ENCODE measurements at places on chromosomes 1 and 21.

- no peak for DNase-seq
Measured at GRCh38 chr21:32198384-32198783, 80.5 kb downstream of the MIS18A start.

DNA sequence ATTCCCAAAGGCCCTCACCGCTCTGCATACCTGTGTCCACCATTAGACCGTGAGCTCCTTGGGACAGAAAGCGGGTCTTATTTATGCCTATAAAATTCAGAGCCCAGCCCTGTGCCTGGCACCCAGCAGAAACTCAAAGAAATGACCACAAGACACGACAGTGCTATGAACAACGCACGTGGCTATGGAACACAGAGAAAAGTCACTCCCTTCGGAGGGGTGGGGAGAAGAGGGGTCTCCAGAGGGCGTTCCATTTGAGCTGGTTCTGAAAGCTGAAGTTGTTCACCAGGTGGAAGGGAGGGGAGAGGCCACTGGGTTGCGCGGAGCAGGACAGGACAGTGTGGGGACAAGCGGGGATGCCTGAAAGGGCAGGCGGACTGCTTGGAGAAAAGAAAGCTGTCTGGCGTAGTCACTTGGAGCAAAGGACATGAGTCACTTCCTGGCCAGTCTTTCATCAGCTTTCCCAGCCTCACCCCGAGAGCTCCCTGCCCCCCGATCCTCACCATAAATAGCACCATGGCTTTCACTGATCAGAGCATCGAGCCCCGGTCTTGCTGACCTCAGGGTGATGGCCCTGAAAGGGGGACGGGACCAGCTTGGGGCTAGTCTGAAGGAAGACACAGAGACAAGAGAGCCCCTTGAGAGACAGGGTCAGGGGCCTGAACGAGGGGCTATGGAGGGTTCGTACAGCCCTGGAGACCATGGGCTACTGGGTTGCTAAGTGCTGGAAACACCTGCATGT, 28.5 kb downstream of the ECE1 start:
- DNase-seq: no peak

DNA sequence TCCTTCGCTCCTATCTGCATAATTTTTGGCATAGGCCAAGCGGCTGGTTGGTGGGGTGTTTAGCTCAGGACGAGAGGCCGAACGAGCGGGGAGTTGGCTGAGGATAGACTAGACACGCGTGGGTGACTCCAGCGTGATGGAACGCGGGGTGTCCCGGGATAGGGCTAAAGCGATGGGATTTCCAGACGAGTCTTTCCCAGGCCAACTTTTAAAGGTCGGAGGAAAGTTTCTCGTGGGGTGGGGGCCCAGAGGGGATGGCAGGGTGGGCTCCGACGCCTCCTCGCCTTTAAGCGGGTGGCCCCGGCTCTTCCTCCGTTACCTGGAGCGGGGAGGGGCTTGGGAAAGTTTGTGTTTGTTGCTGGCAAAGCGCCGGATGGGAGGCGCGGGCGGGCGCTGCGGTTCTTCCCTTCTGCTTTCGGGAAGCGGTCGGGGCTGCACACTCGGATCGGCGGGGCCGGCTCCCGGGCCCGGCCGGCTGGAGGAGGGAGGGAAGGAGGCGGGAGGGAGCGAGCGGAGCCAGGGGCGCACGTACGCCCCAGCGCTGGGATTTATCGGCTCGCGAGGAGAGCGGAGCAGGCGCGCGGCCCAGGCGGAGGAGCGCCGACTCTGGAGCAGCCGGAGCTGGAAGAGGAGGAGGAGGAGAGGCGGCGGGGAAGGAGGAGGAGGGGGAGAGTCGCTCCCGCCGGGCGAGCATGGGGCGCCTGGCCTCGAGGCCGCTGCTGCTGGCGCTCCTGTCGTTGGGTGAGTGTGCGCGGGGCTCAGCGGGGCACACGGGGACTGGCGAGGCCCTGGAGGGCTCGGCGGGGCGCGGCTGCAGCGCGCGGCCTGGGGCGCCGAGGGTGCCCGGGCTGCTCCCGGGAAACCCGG, at the start of gene PTGFRN:
Gene PTGFRN, plus strand, starts transcription at position 405 of the 867 bp plus-strand sequence. Its CDS starts 288 bp downstream, at position 693.
- peak; percentile 33 for DNase-seq

DNA sequence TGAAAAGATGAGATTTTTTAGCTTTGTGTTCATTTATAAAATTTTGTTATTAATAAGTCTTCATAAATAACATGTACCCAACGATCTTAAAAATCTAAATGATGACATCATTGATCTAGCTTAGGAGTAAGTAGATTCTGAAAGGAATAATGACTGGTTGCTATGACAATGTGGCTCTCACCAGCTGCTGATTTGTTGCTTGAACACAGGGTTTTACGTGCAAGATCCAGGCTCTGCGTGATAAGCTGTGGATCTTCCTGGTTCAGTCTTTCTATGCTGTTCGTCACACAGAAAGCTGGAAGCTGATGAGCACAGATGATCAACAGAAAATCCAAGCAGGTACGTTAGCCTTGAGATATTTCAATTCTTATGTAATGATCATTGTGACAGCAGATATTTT, 49.1 kb upstream of the C1orf146 start:
- DNase-seq: no peak

DNA sequence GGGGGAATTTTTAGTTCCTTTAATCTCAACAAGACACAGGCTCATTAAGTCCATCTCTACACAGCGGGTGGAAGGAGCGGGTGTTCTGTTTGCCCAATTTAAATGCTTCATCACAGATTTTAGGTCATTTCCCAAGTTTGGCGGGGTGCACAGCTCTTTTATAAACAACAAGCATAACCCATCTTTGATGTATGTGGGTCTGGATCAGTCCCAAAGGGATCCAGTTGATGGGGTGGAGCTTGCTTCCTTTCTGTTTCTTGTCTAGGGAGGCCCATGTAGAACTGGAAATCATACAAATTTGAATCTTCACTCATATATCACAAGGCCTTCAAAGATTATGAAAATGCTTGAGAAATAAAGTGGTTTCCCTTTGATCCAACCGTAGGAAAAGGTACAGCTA, 140.5 kb upstream of the C8B start:
- DNase-seq: no peak

- DNase-seq: no peak
Measured at GRCh38 chr1:110085671-110086070, 15.2 kb upstream of the ALX3 start.

- DNase-seq: peak; percentile 45
Measured at GRCh38 chr1:99264201-99265021, at the start of gene PLPPR4. Gene PLPPR4 (plus strand): TSS chr1:99264492. CDS start chr1:99264594, 102 bp downstream.

DNA sequence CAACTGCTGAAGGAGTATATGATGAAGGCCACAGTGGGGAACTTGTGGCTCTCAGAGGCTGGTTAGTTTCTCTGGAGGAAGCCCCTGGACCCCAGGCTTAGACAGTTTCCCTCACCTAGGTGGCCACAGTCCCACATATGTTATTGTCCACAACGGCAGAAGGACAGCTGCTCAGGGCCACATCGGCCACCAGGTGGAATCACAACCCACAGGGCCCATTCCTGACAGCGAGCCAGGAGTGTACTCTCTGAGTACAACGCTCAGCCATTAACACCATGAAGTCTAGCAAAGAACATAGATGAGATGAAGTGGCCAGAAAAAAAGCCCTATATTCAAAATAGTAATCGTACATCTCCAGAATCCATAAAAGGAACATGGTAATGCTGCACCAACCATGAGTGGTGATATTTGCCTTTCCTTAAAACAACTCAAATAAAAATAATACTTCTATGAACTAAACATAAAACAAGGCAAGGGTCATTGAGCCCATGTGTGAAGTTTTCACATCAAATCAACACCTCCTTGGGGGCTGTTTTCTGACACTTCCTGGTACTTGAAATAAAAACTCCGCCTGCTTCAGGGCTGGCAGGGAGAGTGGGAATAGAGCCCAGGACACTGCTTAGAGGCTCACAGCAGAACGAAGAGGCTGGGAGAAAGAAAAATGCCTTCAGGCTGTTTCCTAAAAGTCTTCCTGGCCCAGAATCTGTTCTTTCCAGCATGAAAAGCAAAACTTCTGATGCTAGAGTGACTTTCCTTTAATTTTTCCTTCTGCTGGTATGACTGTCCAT, 383.3 kb downstream of the HHAT start:
- no peak for DNase-seq

- DNase-seq: no peak
Measured at GRCh38 chr1:200427744-200428143, 17.9 kb upstream of the ZNF281 start.

GRCh38 chr1:44857446-44857845, 14.4 kb upstream of the PTCH2 start:
- no peak for DNase-seq

DNA sequence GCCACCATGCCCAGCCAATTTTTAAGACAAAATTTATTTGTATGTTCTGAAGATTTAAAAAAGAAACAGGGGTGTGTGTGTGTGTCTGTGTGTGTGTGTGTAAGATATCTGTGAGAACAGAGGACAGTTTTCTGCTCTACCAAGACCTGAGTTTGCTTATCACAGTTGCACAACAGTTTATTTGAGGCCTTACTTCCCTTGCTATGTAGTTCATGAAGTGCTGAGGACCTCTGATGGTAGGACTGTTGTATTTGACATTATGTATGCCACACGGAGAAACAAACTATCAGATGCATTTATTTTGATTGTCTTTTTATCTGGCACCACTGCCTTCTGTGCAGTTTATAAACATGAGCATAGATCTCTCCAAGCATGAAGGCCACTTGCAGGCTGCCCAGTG, 355.2 kb downstream of the PBX1 start:
- DNase-seq: no peak

GRCh38 chr1:248373761-248374160, 1.8 kb upstream of the OR2T6 start:
- no peak for DNase-seq

GRCh38 chr1:193111641-193112090, 6.5 kb upstream of the GLRX2 start:
- no peak for DNase-seq

DNA sequence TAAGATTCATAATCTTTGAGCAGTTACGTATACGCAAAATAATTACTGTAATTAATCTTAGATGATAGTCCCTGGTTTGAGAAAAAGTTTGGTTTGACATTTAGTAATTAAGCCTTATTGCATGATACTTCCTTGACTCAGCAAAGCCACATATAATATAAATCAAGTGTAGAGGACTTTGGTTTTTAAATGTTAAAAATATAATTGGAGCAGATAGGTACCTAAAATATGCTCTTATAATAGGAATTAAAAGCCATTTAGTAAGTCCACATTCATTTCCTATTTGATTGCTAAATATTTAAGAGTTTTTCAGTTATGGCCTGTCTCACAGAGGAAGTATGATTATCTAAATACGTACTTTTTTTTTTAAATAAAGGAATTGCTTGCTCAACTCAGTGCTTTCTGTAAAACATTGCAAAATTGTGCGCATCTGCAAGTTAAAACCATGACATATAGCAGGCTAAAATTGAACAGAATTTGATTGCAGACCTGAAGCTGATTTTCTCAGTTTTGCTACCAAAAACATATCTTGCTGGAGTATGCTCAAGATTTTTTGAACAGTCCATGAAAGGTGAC, 20.4 kb downstream of the RPE65 start:
- no peak for DNase-seq

- DNase-seq: no peak
Measured at GRCh38 chr1:156524481-156524869, 23.9 kb upstream of the MEF2D start.

DNA sequence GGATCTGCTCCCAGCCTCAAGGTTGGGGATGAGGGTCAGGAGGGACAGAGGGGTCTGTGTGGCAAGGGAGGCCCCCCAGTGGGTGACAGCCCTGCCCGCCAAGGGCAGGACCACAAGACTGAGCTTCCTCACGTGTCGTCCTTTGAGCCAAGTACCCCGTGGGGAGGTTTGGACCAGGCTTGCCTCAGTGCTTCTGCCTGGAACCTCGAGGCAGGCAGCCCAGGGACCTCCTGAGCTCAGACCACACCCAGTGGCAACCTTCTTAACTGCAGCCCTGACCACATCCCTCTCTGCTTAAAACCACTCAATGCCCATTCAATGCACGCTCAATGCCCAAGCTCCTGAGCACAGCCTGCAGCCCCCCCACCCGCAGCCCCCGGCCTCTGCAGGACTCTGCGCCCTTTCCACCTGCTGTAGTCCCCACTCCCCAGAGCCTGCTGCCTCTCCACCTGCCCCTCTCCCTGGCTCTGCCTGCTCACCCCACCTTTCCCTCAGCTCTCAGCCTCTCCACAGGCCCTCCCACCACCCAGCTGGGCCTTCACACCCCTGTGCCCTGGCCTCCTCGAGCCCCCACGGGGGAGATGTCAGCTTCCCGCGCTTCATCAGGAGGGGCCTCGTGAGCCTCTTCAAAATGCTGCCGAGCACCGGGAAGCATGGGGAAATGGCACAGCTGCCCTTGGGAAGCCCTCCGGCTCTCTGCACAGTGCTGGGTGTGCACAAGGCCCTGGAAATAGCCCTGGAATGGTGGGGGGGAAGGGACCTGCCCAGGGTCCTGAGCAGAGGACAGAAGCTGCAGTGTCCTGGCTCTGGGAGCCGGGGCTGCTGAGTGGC, 129.3 kb upstream of the VAMP3 start:
- DNase-seq: no peak

DNA sequence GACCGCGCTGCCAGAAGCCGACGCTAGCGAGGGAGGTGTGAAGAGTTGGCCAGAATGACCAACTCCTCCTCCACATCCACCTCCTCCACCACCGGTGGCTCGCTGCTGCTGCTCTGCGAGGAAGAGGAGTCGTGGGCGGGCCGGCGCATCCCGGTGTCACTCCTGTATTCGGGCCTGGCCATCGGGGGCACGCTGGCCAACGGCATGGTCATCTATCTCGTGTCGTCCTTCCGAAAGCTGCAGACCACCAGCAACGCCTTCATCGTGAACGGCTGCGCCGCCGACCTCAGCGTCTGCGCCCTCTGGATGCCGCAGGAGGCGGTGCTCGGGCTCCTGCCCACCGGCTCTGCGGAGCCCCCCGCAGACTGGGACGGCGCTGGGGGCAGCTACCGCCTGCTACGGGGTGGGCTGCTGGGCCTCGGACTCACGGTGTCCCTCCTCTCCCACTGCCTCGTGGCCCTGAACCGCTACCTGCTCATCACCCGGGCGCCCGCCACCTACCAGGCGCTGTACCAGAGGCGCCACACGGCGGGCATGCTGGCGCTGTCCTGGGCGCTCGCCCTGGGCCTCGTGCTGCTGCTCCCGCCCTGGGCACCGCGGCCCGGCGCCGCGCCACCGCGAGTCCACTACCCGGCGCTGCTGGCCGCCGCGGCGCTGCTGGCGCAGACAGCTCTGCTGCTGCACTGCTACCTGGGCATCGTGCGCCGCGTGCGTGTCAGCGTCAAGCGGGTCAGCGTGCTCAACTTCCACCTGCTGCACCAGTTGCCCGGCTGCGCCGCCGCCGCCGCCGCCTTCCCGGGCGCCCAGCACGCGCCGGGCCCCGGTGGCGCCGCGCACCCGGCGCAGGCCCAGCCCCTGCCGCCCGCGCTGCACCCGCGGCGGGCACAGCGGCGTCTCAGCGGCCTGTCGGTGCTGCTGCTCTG, 1.2 kb downstream of the GPR88 start:
- DNase-seq: peak; percentile 35

DNA sequence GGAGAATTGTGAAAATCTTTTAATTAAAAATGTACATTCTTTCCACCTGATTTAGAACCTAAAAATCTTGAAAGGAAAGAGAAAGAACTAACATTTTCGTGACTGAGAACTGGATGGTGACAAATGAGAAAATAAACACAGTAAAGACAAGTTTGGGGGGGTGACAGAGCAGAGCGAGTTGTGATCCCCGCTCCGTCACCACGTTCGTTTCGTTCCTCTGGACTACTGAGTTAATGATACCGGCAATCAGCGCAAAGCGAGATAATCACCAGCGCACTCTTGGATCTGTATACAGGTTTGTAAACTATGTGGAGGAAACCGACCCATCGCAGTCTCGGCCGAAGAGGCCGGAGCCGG, 31.2 kb upstream of the CFAP126 start:
- DNase-seq: no peak

GRCh38 chr1:187383366-187383765, 554.6 kb downstream of the PLA2G4A start:
- DNase-seq: no peak

- DNase-seq: no peak
Measured at GRCh38 chr1:121516234-121516967, 331.6 kb downstream of the SRGAP2C start.

Measured in NCI-H345 (cell line).